Kidney capillary endothelial cell (primary cell): ENCODE measurements at places on chromosomes 3 and 15.

DNA sequence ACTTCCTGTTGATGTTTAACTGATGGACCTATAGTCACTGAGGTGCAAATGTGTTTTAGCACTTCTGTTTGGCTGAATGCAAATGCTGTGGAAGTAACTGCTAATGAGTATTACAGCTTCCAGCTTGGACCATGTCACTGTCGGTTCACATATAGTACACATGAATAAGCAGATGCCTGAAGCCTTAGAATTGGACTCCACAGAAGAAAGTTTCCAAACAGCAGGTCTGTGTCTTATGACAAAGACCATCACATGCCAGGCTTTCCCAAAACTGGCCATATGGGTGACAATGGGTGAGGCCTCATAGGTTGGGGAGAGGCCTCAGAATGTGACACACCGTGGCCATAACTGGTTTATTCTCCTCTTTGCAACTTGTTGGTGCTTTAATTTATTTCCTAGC lies 241.8 kb downstream of the WNT5A start:
- DNase-seq: no peak

GRCh38 chr15:51380999-51381806 lies 39.7 kb downstream of the GLDN start:
- peak; percentile 77 for DNase-seq

DNA sequence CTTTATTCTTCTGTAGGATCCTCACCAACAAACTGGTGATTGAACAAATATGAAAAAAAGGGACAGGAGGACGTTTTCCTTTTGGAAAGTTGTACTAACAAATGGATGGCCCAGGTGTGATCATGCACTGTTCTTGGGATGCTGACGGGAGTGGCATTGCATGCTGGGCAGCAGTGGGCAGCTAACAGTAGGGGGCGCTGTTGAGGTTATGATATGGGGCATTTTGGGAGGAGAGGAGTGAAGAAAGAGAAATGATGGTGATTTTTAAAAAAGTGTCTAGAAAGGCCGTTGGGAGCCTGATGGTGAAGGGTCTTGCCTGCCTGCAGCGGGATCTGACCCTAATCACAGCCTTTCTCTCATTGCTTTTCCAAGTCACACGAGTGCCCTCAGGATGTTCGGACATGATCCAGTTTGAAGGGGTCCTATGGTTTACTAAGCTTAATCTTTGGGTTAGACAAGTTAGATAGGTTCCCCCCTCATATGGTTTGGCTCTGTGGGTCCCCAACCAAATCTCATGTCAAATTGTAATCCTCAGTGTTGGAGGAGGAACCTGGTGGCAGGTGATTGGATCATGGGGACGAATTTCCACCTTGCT lies 46.2 kb upstream of the PRTG start:
- DNase-seq: no peak

DNA sequence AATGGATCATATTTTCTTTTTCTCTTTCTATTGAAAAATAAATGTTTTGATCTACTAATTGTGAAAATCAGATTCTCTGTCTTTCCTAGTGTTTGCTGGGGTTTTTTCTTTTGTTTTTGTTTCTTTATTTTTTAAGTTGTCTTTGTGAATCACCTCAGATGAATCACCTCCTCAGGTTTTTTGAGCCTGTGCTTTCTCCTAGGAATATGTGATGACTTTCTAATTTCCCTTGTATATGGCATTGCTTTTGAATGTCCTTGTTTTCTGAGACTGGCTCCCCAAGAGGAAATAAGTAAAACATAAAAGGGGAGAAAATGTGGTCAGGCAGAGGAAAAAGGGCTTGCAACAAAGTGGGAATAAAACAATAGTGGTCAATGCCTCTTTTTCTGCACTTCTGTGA lies 750.0 kb downstream of the ZPLD1 start:
- DNase-seq: no peak

- no peak for DNase-seq
Measured at GRCh38 chr3:70488816-70489215, 176.4 kb upstream of the MDFIC2 start.

DNA sequence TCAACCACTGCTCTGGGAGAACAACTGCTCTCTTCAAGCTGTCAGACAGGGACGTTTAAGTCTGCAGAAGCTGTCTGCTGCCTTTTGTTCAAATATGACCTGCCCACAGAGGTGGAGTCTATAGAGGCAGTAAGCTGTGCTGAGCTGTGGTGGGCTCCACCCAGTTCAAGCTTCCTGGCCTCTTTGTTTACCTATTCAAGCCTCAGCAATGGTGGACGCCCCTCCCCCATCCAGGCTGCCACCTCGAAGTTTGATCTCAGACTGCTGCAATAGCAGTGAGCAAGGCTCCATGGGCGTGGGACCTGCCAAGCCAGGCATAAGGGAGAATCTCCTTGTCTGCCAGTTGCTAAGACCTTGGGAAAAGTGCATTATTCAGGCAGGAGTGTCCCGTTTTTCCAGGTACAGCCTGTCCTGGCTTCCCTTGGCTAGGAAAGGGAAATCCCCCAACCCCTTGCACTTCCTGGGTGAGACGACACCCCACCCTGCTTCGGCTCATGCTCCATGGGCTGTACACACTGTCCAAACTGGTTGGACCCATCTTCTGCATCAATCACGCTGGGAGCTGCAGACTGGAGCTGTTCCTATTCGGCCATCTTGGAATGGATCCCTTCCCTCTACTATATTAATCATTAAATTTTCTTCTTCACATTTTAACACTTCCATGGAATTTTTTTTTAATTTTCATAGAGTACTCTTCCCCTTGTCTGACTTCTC lies 167.0 kb upstream of the UBE2E2 start:
- DNase-seq: no peak
